Right ventricle myocardium superior (tissue), 1 donor: ENCODE measurements at places on chromosomes 12 and 14. TPM values are rescaled to one million over a fixed set of nuclear protein-coding genes. Genes with fewer than 3 reads are reported as not detected.

GRCh38 chr14:77004711-77005460, 23.6 kb downstream of the IRF2BPL start:
- DNase-seq = no peak

Gene SPX
- total RNA-seq = 11.0 TPM

- DNase-seq = no peak
Measured at GRCh38 chr12:65699251-65699650, 125.0 kb upstream of the HMGA2 start.

Gene SCNN1A
- not detected for total RNA-seq

Gene KRT79
- total RNA-seq = not detected

Gene SDSL
- total RNA-seq = 6.3 TPM

GRCh38 chr12:9449181-9449580, 158.5 kb downstream of the KLRB1 start:
- no peak for DNase-seq

DNA sequence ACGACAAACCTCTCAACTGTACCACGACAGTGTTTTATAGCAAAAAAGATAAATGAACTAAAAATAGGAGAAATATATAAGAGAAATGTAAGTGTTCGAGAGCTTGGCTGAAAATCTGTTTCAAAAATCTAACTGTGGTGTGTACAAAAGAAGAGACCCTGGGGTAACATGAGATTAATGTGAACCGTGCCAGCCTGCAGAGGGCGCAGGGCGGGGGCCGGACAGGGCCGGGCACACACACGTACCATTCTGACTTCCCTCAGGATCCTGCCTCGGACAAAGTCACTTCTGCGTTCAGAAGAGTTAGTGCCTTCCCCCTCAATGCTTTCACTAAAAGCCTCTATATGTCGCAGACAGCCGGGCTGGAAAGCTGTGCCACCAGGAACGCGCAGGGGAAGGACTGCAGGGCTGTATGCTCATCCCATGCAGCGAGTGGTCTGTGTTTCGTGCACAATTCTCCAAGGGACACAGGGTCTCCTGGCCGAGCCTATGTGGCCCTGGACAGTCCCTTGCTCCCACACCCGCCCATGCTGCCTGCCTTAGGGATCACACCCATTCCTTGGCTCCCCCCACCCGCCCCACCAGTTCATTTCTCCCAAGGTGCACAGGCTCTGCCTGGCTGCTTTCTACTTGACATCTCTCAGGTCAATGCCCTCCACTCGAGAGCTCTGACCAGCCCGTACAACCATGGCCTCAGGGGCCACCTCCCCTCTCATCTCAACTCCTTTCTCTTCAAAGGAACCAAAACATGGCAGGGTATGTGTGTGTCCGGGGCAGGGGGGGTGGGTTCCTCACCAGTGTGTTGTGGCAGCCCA, 8.5 kb downstream of the CDCA4 start:
- DNase-seq = no peak

Gene TMEM229B
- 2.3 TPM for total RNA-seq

GRCh38 chr14:31582286-31582691, 21.1 kb downstream of the NUBPL start:
- no peak for DNase-seq

Gene CLEC4D
- not detected for total RNA-seq

DNA sequence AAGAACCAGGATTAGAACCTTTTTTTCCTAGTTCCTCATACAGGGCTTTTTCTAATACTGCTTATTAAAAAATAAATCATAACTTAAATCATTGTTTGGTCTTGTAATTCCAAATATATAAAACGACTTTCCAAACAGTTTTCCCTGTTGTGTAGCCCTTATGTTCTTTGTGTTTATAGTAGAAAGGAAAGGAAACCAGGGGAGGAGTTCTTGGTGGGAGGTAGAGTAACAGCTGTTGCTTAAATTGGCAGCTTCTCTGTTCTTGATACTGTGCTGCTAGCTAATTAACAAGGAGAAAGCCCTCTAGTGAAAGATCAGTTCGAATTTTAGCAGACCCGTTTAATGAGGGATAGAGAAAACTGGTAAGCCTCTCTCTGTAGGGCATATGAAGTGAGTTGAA, 15.0 kb downstream of the SRP54 start:
- no peak for DNase-seq

Gene ZNF664
- total RNA-seq = 71.3 TPM
